Stimulated activated CD4-positive, alpha-beta T cell treated with anti-CD3 and anti-CD28 coated beads, Interleukin-4, amount 100 ng/mL, for 48 hours (primary cell): ENCODE measurements at places on chromosomes 5 and 9.

- no peak for DNase-seq
These were observed 114.3 kb downstream of the STARD4 start for GRCh38 chr5:111398013-111398412.

DNA sequence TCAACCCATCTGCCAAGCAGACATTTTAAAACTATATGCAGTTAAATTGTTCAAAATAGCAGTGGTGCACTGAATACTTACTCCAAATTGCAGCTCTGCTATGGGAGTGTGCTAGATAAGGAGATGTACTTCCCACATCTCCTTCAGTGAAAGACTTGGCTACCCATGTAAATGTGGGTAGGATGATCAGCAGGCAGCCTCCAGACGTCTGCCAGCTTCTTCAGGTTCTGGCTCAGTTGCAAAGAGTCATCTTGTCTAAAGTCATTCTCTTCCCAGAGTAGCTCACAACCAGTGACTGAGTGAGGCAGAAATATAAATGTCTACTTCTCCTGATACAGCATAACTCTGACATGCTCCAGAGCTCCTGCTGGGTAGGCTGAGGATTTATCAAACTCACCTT is 1050.0 kb upstream of the CDH10 start:
- no peak for DNase-seq

GRCh38 chr5:88682881-88683361 is 200.1 kb downstream of the MEF2C start:
- no peak for DNase-seq

DNA sequence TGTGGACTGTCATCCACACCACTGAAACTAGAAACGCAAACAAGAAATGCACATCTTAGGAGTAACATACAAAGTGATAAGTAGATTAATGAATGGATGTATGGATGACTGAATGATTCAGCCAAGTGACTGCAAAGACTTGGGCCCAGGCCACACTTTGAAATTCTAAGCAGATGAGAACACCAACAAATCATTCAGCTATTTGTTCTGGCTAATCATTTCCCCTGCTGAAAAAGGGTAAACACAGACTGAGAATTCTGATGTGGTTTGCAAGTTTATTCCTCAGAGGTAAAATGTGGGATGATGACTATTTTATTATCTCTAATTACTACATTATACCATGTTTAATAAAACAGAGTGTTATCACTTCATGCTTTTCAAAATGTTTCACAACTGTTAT is 163.2 kb upstream of the ADAMTS16 start:
- no peak for DNase-seq

- no peak for DNase-seq
These were observed 56.4 kb upstream of the GGTA1 start for GRCh38 chr9:121556082-121556481.

GRCh38 chr9:70484232-70485130 is 70.0 kb upstream of the KLF9 start:
- DNase-seq = no peak

GRCh38 chr9:83219924-83220438 is 157.0 kb upstream of the RASEF start:
- DNase-seq = no peak
